ENCODE measurements at places on chromosomes 7 and 10. TPM values are rescaled to one million over a fixed set of nuclear protein-coding genes. Genes with fewer than 3 reads are reported as not detected.

DNA sequence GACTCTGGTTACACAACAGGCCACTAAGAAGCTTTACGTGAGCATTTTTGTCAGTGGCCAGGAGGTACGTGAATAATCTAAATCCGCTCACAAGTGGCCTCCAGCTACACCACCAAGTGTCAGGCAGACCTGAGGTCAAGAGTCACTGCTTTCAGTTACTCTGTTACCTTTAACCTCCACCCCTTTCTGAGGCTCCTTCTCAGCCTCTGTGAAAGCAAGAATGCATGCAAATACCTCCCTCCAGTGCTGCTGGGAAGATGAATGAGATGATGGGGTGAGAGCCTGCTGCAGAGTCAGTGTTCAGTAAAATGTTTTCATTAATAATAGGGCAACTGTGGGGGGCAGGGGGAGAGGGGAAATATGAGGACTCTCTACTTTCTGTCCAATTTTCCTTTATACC lies 11.2 kb downstream of the DDC start:
- no peak for DNase-seq

- no peak for DNase-seq
These were observed 110.5 kb downstream of the FANK1 start for GRCh38 chr10:126006906-126007305.

GRCh38 chr10:59595593-59595992 lies 114.1 kb downstream of the SLC16A9 start:
- DNase-seq = no peak

GRCh38 chr10:36209480-36209879 lies 567.4 kb upstream of the FZD8 start:
- no peak for DNase-seq

The COMTD1 gene
- total RNA-seq = 13.2 TPM

The STEAP1B gene
- 117 TPM for total RNA-seq

DNA sequence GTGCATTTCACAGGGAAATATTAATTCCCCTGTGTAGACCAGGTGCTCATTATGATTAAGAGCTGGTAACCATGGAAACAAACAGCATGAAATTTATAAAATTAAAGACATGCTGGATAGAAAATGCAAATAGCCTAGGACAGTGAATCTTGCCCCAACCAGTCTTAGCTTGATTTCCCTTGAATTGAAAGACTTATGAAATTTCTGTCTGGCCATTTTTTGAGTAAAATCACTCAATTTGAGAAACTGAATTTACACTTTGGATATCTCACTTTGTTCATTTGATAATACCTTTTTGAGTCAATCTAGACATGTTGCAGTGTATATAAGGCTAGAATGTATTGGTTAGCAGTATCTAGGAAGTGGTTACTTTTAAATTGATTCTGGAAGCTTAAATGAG lies 4.4 kb upstream of the SMIM30 start:
- DNase-seq = no peak

The MUC12 gene
- not detected for total RNA-seq

The PRKCQ gene
- 0.11 TPM for total RNA-seq

The TRIM50 gene
- total RNA-seq = not detected

- DNase-seq = no peak
These were observed 98.2 kb downstream of the RAB11FIP2 start for GRCh38 chr10:117948493-117948892.
